ENCODE measurements at places on chromosomes 16 and 17.

DNA sequence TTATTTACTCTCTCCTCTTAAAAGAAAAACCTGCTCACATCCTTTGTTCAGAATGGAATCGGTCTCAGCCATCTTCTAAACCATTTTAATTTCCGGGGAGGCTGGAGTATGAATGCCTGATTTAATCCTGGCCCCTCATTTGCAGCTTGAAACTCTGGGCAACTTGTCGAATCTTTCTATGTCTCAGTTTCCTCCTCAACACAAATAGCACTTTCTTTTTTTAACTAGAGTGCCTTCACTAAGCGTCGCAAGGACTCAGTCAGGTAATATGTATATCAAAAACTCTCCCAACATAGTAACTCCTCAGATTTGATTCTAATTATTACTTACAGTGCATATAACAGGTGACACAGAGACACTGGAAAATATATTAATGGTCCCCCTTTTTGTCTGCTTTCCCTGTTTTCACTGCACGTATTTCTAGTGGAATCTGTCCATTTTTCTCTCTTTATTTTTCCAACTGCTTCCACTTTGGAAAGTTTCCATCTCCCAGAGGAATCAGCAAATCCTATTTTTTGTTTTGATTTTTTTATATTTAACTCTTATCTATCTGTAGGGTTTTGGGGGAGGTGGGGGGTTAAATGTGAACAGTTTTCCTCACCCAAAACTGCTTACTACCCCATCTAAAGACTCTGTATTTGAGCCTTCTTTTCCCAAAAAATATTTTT lies 18.6 kb downstream of the SNN start:
- H3K27me3 ChIP-seq, result no peaks in the 10 kb centered on the region
- peak overlapping the region; percentile 42 for H3K27ac ChIP-seq
- no peak for DNase-seq
- H3K36me3 ChIP-seq, result peaks cover 35% of the 10 kb centered on the region
- H3K4me3 ChIP-seq, result no peak overlapping the region

GRCh38 chr16:29987371-29988085 lies 7.9 kb downstream of the HIRIP3 start:
- H3K4me3 ChIP-seq, result no peak overlapping the region
- no peaks in the 10 kb centered on the region for H3K4me1 ChIP-seq
- no peak for DNase-seq
- H3K27me3 ChIP-seq, result no peaks in the 10 kb centered on the region
- H3K27ac ChIP-seq, result no peak overlapping the region

DNA sequence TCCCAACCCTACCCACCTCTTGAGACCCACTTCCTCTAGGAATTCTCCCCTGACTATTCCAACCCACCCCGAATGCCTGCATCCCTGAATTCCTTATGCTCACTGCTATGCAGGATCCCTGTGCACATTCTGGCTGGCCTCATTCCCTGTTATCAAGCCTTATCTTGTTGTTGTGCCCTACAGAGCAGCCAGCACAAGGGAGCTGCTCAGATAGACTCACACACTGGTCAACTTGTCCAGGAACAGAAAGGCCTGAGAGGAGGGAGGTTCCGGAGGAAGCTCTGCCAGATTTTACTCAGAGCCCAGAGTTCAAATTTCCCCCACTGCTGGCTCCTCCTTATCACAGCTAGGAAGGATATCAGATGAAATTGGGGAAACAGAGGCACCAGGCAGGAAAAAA lies 24.8 kb upstream of the MYO18A start:
- no peak overlapping the region for H3K27ac ChIP-seq
- H3K36me3 ChIP-seq, result no peaks in the 10 kb centered on the region
- no peaks in the 10 kb centered on the region for H3K4me1 ChIP-seq

DNA sequence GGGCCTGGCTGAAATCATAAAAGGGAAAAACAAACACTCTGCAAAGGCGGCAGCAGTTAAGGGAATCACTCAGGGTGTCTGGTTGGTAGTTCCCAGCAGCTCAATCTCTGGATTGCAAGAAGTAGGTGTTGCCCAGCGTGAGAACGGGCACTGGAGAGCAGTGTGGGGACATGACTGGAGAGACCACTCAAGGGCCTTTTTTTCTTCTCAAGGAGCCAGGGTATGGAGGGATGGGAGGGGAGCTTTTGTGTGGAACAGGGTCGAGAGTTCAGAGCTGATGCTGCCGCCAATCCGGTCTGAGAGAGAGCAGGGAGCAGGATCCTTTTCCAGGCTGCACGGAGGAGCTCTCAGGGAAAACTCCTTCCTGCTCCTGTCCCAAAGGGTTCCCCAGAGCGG lies 15.2 kb downstream of the SCNN1B start:
- no peak for DNase-seq
- H3K4me3 ChIP-seq, result no peak overlapping the region
- no peak overlapping the region for H3K27ac ChIP-seq
